Type B pancreatic cell (in vitro differentiated cells): ENCODE measurements at places on chromosomes 11 and 22. TPM values are rescaled to one million over a fixed set of nuclear protein-coding genes. Genes with fewer than 3 reads are reported as not detected.

DNA sequence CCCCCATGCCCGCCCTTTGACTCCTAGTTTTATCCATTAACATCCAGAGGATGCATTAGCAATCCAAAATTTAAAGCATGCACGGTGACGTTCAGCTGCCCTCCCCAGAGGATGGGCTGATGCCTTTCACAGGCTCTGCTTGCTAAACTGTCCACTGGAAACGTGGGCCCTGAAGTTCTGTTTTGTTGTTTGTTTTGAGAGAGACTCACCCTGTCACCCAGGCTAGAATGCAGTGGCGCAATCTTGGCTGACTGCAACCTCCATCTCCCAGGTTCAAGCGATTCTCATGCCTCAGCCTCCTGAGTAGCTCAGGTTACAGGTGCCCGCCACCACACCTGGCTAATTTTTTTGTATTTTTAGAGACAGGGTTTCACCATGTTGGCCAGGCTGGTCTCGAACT, 39.3 kb downstream of the NFRKB start:
- DNase-seq, result no peak
- peak overlapping the region; percentile 97 for H3K27ac ChIP-seq
- peaks cover 18% of the 10 kb centered on the region for H3K4me1 ChIP-seq
- H3K36me3 ChIP-seq, result peaks cover 12% of the 10 kb centered on the region

GRCh38 chr22:17012267-17012666, 4.2 kb upstream of the GAB4 start:
- no peaks in the 10 kb centered on the region for H3K4me1 ChIP-seq
- DNase-seq, result no peak
- H3K4me3 ChIP-seq, result no peak overlapping the region
- H3K27ac ChIP-seq, result no peak overlapping the region
- no peaks in the 10 kb centered on the region for H3K36me3 ChIP-seq
- H3K27me3 ChIP-seq, result peaks cover 17% of the 10 kb centered on the region

DNA sequence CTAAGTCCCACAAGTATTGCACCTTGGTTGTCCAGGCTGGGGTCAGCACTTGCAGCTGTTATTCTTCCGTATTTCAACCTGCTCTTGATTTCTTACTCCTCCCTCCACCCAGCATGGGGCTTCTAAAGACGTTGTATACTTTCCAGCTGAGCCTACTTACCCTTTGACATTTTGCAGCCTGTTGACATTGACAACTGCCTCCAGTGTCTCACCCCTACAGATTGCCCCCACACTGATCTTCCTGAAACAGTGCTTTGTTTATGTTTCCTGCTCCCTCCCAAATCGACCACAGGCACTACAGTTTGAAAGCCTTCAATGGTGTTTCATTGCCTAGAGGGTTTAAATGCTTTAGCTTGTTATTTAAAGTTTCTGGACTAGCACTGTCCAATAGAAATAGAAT, 56.6 kb downstream of the FAM83F start:
- peaks cover 3% of the 10 kb centered on the region for H3K27me3 ChIP-seq
- peak overlapping the region; percentile 51 for H3K4me3 ChIP-seq
- H3K36me3 ChIP-seq, result peaks cover 3% of the 10 kb centered on the region

DNA sequence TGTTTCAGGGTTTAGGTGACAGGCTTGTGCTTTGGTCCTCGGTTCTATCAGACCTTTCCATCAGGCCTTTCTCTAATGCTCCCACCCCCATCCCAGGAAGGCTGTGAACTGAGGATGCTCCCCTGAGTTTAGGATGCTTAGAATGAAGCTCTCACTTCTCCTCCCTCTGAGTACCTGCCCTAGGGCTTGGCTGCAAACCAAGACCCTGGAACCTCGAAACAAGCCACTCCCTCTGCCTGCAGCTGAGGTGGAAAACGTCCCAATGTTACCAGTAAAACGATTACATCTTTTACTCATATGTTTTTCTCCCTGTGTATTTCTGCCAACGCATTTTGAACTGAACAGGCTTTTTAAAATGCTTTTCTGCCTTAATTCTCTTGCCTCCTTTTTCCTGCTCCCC, 54.5 kb upstream of the BMAL1 start:
- H3K4me1 ChIP-seq, result no peaks in the 10 kb centered on the region
- peaks cover 3% of the 10 kb centered on the region for H3K27me3 ChIP-seq
- H3K4me3 ChIP-seq, result no peak overlapping the region
- H3K36me3 ChIP-seq, result no peaks in the 10 kb centered on the region
- DNase-seq, result no peak

GRCh38 chr11:95764267-95764898, 25.2 kb downstream of the FAM76B start:
- DNase-seq, result no peak
- no peaks in the 10 kb centered on the region for H3K4me1 ChIP-seq
- peaks cover 3% of the 10 kb centered on the region for H3K27me3 ChIP-seq
- H3K4me3 ChIP-seq, result no peak overlapping the region
- no peak overlapping the region for H3K27ac ChIP-seq

DNA sequence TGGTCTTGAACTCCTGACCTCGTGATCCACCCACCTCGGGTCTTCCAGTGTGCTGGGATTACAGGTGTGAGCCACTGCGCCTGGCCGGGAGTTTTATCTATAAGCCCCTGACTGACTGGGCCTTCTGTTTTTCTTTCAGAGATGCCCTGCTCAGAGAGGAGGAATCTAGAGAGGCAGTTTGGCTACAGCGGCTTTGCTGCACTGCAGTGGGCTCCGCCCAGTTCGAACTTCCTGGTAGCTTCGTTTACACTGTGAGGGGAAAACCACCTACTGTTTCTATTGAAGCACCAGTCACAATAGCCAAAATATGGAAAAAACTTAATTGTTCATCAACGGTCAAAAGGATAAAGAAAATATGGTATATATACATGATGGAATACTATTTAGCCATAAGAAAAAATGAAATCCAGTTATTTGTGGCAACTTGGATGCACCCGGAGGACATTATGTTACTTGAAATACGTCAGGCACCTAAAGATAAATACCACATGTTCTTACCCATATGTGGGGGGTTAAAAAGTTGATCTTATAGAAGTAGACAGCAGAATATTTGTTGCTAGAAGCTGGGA, 31.9 kb upstream of the FAM181B start:
- no peak for DNase-seq
- H3K4me3 ChIP-seq, result no peak overlapping the region
- H3K27ac ChIP-seq, result no peak overlapping the region
- peaks cover 7% of the 10 kb centered on the region for H3K27me3 ChIP-seq

DNA sequence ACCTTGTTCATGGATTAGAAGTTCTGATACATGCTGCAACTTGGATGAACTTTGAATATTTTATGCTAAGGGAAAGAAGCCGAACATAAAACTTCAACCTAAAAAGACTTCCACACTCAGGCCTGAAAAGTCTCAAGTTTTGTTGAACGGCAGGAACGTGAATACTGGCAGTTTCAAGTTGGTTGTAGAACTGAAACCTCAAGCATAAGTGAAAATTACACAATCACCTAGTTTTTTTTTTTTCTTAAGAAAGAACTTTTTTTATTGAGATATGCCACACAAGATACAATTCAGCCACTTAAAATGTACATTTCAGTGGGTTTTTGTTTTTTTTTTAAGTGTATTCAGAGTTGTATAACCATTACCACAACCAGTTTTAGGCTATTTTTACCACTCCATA, 50.8 kb upstream of the ADORA2A start:
- peaks cover 51% of the 10 kb centered on the region for H3K36me3 ChIP-seq
- no peak overlapping the region for H3K27ac ChIP-seq
- no peak for DNase-seq

- no peaks in the 10 kb centered on the region for H3K27me3 ChIP-seq
- H3K27ac ChIP-seq, result no peak overlapping the region
- no peak for DNase-seq
- H3K4me3 ChIP-seq, result no peak overlapping the region
These were observed 39.6 kb downstream of the PARVB start for GRCh38 chr22:44063462-44064371.

DNA sequence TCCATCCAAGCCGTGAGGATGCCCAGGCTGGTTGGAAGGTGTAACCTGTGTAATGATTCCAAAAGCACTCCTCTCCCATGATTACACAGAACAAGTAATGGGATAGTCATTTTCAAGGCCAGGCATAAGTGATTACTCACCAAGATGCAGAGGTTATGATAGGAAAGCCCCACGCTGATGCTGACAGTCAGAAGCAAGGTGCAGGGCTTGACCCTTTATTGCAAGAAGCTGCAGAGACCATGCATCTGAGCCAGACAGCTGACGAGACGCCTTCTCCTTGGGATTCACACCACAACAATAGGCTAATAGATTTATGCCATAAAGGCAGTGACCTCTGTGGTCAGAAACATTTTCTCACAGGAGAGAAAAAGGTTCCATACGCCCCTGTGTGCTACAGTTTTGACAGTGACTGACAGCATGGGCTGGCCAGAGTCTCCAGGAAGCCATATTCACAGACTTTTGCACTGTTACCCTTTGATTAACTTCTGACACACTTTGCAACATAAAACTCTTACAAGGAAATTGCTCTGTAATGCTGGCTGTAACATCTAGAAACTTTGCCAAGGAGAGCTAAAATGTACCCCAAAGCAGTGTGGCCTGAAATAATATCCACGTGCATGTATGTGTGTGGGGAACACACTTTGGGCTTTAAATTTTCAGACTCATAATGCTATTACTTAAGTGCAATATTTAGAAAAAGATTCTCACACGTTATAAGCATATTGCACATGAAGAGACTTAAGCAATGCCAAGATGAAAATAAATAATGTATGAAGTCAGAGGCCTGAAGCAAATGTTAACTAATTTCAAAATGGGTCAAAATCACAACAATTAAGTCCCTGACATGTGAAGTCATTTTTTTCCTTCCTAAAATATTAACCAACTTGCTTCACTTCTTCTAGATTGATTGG, 1079.0 kb upstream of the TENM4 start:
- H3K27me3 ChIP-seq, result peaks cover 10% of the 10 kb centered on the region
- peaks cover 4% of the 10 kb centered on the region for H3K36me3 ChIP-seq
- no peak for DNase-seq
- no peak overlapping the region for H3K4me3 ChIP-seq
- peaks cover 14% of the 10 kb centered on the region for H3K4me1 ChIP-seq

GRCh38 chr22:30866811-30867271, 101.7 kb downstream of the MORC2 start:
- no peak overlapping the region for H3K27ac ChIP-seq
- H3K4me3 ChIP-seq, result no peak overlapping the region
- no peaks in the 10 kb centered on the region for H3K4me1 ChIP-seq
- no peaks in the 10 kb centered on the region for H3K36me3 ChIP-seq

- peaks cover 7% of the 10 kb centered on the region for H3K4me1 ChIP-seq
- no peak overlapping the region for H3K4me3 ChIP-seq
- H3K36me3 ChIP-seq, result no peaks in the 10 kb centered on the region
These were observed 60.9 kb downstream of the SCGB1A1 start for GRCh38 chr11:62479631-62480201.

- H3K4me1 ChIP-seq, result peaks cover 19% of the 10 kb centered on the region
- peak overlapping the region; percentile 63 for H3K27ac ChIP-seq
- no peak overlapping the region for H3K4me3 ChIP-seq
- no peak for DNase-seq
These were observed 35.6 kb downstream of the GAS2 start for GRCh38 chr11:22702031-22702430.

- no peak for DNase-seq
- H3K27ac ChIP-seq, result no peak overlapping the region
- no peak overlapping the region for H3K4me3 ChIP-seq
- peaks cover 5% of the 10 kb centered on the region for H3K4me1 ChIP-seq
These were observed 1038.5 kb downstream of the JRKL start for GRCh38 chr11:97428247-97428790.

- no peaks in the 10 kb centered on the region for H3K27me3 ChIP-seq
- peak overlapping the region; percentile 81 for H3K27ac ChIP-seq
- H3K4me3 ChIP-seq, result peak overlapping the region; percentile 71
- no peak for DNase-seq
- H3K4me1 ChIP-seq, result peaks cover 8% of the 10 kb centered on the region
These were observed 46.2 kb downstream of the C11orf71 start for GRCh38 chr11:114354076-114354475.

GRCh38 chr11:120929090-120929489, 94.8 kb upstream of the TBCEL start:
- H3K4me1 ChIP-seq, result peaks cover 23% of the 10 kb centered on the region
- H3K4me3 ChIP-seq, result no peak overlapping the region
- peaks cover 10% of the 10 kb centered on the region for H3K27me3 ChIP-seq
- no peak overlapping the region for H3K27ac ChIP-seq
- H3K36me3 ChIP-seq, result no peaks in the 10 kb centered on the region
- DNase-seq, result no peak

- H3K36me3 ChIP-seq, result peaks cover 3% of the 10 kb centered on the region
- H3K4me1 ChIP-seq, result peaks cover 9% of the 10 kb centered on the region
- DNase-seq, result no peak
- no peak overlapping the region for H3K27ac ChIP-seq
- H3K27me3 ChIP-seq, result no peaks in the 10 kb centered on the region
- H3K4me3 ChIP-seq, result no peak overlapping the region
These were observed 590.8 kb downstream of the SOX6 start for GRCh38 chr11:15765530-15765929.

DNA sequence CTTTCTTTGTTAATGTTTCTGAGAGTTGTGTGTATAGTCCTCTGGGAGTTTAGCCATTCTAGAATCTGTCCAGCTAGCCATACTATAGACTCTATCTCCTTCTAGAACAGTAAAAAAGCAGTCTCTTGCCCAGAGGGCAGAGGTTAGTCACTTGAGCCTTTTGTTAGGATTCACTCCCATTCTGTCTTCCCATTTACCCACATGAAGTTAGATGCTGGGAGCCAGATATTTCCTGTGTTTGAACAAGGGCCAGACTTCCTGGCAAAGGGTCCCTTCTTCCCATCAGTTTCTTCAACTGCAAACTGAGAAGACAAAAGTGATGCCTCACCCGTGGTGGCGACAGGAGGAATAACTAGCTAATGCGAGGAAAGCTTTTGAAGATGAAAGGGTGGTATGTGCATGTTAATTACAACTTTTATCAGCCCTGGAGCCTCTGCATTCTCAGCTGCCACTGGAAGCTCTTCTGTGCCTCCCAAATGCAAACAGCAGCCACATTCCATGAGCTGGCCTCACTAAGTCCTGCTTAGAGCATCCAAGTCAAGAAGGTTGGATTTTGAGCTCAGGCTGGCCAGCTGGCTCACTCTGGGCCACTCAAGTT, 12.8 kb downstream of the CD44 start:
- no peak overlapping the region for H3K4me3 ChIP-seq
- H3K4me1 ChIP-seq, result no peaks in the 10 kb centered on the region
- DNase-seq, result no peak
- no peaks in the 10 kb centered on the region for H3K36me3 ChIP-seq
- peaks cover 34% of the 10 kb centered on the region for H3K27me3 ChIP-seq
- H3K27ac ChIP-seq, result no peak overlapping the region

- DNase-seq, result no peak
- no peaks in the 10 kb centered on the region for H3K27me3 ChIP-seq
- H3K4me1 ChIP-seq, result no peaks in the 10 kb centered on the region
- H3K4me3 ChIP-seq, result no peak overlapping the region
These were observed 25.0 kb upstream of the ARFGAP3 start for GRCh38 chr22:42881982-42882656.

- H3K36me3 ChIP-seq, result no peaks in the 10 kb centered on the region
- H3K4me1 ChIP-seq, result no peaks in the 10 kb centered on the region
- H3K27ac ChIP-seq, result no peak overlapping the region
- no peaks in the 10 kb centered on the region for H3K27me3 ChIP-seq
- H3K4me3 ChIP-seq, result no peak overlapping the region
These were observed 86.5 kb downstream of the MYEOV start for GRCh38 chr11:69380451-69380901.

- peak overlapping the region; percentile 76 for H3K4me3 ChIP-seq
- peaks cover 7% of the 10 kb centered on the region for H3K36me3 ChIP-seq
- H3K4me1 ChIP-seq, result peaks cover 6% of the 10 kb centered on the region
- DNase-seq, result no peak
- peaks cover 63% of the 10 kb centered on the region for H3K27me3 ChIP-seq
These were observed 1.2 kb downstream of the KLHL35 start for GRCh38 chr11:75431533-75432525.

SCARF2 gene
- 4.2 and 21.7 TPM in 2 replicates for total RNA-seq

MMP13 gene
- total RNA-seq, result not detected in 2 replicates

C11orf86 gene
- 0.77 and 2.6 TPM in 2 replicates for total RNA-seq

KCNQ1 gene
- 3.7 and 4.8 TPM in 2 replicates for total RNA-seq

APOL1 gene
- 5.4 and 6.8 TPM in 2 replicates for total RNA-seq

GPHA2 gene
- 0.85 TPM in 1 of 2 replicates, not detected in the other for total RNA-seq

MUC5AC gene
- 0.10 and 1.4 TPM in 2 replicates for total RNA-seq

PRAME gene
- 0.10 TPM in 1 of 2 replicates, not detected in the other for total RNA-seq
